ENCODE measurements at places on chromosomes 2 and 18. TPM values are rescaled to one million over a fixed set of nuclear protein-coding genes. Genes with fewer than 3 reads are reported as not detected.

The SCN9A gene
- total RNA-seq: 2.8 TPM

The COL4A3 gene
- total RNA-seq: 0.56 TPM

The GALNT14 gene
- 48.4 TPM for total RNA-seq

The HOXD9 gene
- total RNA-seq: 1.7 TPM

The SKOR2 gene
- not detected for total RNA-seq

The FBXO15 gene
- total RNA-seq: 0.72 TPM

The PID1 gene
- 2.9 TPM for total RNA-seq

The TDRD15 gene
- not detected for total RNA-seq

The ATP6V1C2 gene
- total RNA-seq: 0.14 TPM

The STK36 gene
- total RNA-seq: 13.2 TPM

The NT5DC4 gene
- total RNA-seq: not detected

The PSMA8 gene
- not detected for total RNA-seq

The FARP2 gene
- total RNA-seq: 30.8 TPM

The CERS6 gene
- total RNA-seq: 15.2 TPM

The CKAP2L gene
- 13.4 TPM for total RNA-seq

The IL1F10 gene
- total RNA-seq: not detected

The GPR75 gene
- 1.8 TPM for total RNA-seq
